ENCODE measurements at places on chromosomes 3 and 15. TPM values are rescaled to one million over a fixed set of nuclear protein-coding genes. Genes with fewer than 3 reads are reported as not detected.

DNA sequence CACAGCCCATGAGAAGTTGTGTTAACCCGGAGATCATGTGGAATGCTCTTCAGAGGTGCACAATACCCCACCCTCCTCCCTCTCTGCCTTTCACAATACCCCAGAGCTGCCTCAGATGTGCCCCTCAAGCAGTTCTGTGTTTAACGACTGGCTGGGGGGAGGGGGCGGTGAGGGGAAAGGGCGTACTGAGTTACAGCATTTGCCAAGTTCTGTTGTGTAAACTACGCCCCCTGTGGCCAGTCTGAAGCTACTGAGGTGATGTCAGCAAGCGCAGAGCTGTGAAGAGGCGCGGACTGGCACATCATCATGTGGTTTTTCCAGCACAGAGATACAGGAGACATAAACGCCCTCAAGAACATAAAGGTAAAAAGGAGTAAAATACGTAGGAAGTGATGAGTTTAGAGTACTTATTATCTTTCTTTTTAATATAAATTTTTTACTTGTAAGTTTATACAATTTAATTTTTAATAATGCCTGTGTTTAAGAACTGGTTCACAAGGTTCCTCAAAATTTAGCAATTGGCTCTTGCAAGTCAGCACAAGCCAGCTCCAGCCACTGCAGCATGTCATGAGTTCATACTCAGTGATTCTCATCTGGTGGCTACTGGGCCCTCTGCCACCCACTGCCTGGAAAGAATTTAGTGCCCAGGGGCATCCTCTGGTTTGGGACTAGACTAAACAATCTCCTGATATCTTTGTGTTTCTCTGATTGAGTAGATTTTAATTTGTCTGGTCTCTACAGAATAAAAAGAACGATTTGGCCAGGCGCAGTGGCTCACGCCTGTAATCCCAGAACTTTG lies 1.7 kb downstream of the EPB42 start:
- no peak overlapping the region for H3K4me3 ChIP-seq
- no peaks in the 10 kb centered on the region for H3K4me1 ChIP-seq
- no peaks in the 10 kb centered on the region for H3K27me3 ChIP-seq
- no peak overlapping the region for H3K27ac ChIP-seq
- DNase-seq: no peak

Gene TCAIM
- total RNA-seq: 17.9 TPM

Gene MYLK
- total RNA-seq: 352 TPM

Gene RASA2
- total RNA-seq: 18.4 TPM

DNA sequence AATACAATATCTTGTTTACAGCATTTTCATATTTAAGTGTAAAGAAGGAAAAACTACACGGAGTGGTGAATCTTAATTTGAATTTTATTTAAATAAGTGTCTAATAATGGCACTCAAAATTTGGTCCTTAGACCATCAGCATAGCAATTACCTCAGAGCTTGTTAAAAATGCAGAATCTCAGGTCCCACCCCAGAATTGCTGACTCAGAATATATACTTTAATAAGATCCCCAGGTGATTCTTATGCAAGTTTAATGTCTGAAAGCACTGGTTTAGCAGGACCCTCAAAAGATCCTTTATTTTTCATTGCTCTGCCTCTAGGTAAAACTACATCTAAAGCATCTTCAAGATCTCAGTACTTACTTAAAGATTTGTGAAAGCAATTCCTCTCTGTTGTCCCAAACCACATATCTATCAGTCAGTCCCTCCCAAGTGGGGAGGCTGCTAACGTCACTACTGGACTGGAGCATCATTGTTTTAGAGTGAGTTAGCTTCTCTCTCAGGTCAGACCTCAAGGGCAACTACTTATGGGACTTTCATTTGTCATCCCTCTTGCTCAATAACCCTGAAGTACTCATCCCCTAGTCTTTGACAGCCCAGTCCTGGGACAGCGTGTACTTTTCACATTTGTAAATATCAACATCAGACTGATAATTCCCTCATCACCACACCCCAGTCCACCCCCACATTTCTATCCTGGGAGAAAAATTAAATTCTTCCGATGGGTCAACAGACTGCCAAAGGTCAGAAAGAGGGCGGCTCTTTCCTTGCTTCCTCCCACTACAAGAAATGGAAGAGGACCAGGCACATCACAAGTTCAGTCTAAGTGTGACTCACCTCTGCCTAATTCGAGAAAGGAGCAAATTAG lies 76.7 kb downstream of the CBLB start:
- peak overlapping the region; percentile 78 for H3K27ac ChIP-seq
- no peaks in the 10 kb centered on the region for H3K27me3 ChIP-seq
- no peak overlapping the region for H3K4me3 ChIP-seq

DNA sequence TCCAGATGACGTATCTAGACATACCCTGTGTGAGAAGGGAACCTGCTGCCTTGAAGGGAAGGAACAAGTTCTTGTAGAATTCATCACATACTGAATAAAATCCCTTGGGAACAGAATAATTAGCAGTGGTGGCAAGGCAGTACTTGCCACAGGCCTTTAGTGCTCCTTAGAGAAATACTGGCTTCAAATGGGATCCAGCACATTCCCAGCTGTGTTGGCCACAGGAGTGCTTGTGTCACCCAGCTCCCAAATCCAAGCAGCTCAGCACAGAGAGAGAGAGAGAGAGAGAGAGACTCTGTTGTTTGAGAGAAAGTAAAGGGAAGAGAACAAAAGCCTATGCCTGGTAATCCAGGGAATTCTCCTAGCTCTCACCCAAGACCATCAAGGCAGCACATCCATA lies 969.0 kb upstream of the ALCAM start:
- no peaks in the 10 kb centered on the region for H3K27me3 ChIP-seq
- DNase-seq: no peak
- no peak overlapping the region for H3K4me3 ChIP-seq
- no peak overlapping the region for H3K27ac ChIP-seq

DNA sequence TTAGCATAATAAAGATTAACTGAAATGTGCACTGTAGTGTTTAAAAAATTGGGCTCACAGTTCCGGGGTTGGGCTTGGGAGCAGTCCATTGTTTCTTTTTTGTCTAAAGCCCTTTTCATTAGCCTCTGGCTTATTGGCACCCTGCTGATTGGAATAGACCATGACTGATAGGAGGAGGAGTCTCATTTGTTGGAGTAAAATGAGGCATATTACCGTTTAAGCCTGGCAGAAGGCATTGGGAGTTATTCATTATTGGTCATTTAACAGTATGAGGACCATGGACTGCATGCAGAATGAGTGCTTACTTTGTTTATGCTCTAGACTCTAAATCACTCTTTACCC lies 139.0 kb upstream of the CGNL1 start:
- H3K4me3 ChIP-seq: no peak overlapping the region
- DNase-seq: no peak
- no peaks in the 10 kb centered on the region for H3K4me1 ChIP-seq
- H3K27me3 ChIP-seq: no peaks in the 10 kb centered on the region

DNA sequence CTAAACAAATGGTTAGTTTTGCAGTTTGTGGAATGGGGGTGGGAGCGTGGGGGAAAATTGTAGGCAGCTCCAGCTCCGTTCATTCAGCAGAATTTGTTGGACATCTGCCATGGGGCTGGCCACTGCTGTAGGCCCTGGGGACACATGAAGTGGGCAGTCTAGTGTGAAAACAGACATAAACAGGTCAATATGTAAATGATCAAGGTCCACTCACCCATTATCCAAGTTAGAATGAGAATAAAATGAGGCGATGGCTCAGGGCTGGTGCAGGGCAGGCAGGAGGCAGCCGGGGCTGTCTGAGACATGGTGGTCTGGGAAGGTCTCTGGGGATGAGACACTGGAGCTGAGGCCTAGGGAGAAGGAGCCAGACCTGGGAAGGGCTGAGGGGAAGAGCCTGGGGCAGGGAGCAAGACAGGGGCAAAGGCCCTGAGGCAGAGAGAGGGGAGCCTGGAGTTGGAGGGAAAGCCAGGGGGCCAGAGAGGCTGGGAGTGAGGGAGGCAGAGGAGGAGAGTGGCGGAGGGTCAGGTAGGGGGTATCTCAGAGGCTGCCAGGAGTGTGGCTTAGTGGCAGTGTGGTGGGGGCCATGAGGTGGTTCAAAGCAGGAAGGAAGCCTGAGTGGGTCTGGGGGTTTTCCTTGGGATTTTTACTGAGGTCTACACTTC lies 6.2 kb upstream of the SLC6A6 start:
- H3K27ac ChIP-seq: no peak overlapping the region
- H3K27me3 ChIP-seq: no peaks in the 10 kb centered on the region
- no peak overlapping the region for H3K4me3 ChIP-seq

Gene FGF12
- total RNA-seq: 1.5 TPM

Gene FAM131A
- total RNA-seq: 28.5 TPM

Gene CACNA2D3
- 17.2 TPM for total RNA-seq

GRCh38 chr15:64344651-64345294 lies 11.2 kb downstream of the CSNK1G1 start:
- no peak for DNase-seq
- no peaks in the 10 kb centered on the region for H3K27me3 ChIP-seq
- H3K36me3 ChIP-seq: no peaks in the 10 kb centered on the region
- H3K4me3 ChIP-seq: no peak overlapping the region
- peaks cover 19% of the 10 kb centered on the region for H3K4me1 ChIP-seq

DNA sequence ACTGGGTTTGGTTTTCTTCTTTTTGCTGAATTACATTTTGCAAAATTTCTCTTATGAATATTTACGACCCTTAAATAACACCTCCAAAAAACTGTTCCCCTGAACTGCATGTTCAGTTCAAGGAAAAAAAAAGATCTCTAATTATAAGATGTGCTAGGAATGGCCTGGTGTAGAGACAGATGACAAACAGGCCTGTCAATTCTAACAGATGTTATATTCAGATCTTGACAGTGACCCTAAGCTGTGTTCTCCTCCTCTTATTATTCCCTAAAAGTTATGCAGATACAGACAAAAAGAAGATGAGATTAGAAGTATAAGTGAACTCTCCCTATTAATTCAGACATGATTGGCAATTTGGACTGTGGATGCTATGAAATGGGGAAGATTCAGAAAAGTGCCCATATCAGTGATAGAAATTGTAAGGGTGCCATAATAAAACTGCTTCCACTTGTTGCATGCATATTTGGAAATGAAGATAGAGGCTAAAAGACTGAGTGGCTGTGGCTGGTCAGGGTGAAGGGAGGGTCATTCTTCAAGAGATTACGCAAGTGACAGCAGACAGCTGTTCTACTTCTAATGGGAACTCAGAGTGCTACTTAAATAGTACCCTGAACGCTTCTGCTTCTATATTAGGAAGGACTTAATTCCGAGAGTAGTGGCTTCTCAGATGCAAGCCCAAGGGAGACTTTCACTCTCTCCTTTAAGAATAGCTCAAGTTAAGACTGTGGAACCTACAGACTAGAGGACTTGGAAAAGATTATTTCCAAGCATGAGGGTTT lies 75.5 kb downstream of the ADAMTS9 start:
- no peaks in the 10 kb centered on the region for H3K4me1 ChIP-seq
- peaks cover 4% of the 10 kb centered on the region for H3K36me3 ChIP-seq
- H3K4me3 ChIP-seq: no peak overlapping the region
- no peak for DNase-seq
- H3K27ac ChIP-seq: peak overlapping the region; percentile 70

- H3K36me3 ChIP-seq: no peaks in the 10 kb centered on the region
- H3K27me3 ChIP-seq: no peaks in the 10 kb centered on the region
- DNase-seq: no peak
- no peak overlapping the region for H3K27ac ChIP-seq
Observed at GRCh38 chr3:135927155-135927554, 38.4 kb upstream of the PPP2R3A start.

- no peak overlapping the region for H3K4me3 ChIP-seq
- H3K27me3 ChIP-seq: no peaks in the 10 kb centered on the region
- H3K27ac ChIP-seq: no peak overlapping the region
- no peaks in the 10 kb centered on the region for H3K4me1 ChIP-seq
- DNase-seq: no peak
Observed at GRCh38 chr3:135895734-135896121, 69.8 kb upstream of the PPP2R3A start.

- H3K4me3 ChIP-seq: no peak overlapping the region
- H3K36me3 ChIP-seq: no peaks in the 10 kb centered on the region
- H3K4me1 ChIP-seq: no peaks in the 10 kb centered on the region
- no peak for DNase-seq
- no peaks in the 10 kb centered on the region for H3K27me3 ChIP-seq
Observed at GRCh38 chr15:73370151-73370550, 1.4 kb upstream of the HCN4 start.
